ENCODE measurements at places on chromosomes 11 and 22. TPM values are rescaled to one million over a fixed set of nuclear protein-coding genes. Genes with fewer than 3 reads are reported as not detected.

DNA sequence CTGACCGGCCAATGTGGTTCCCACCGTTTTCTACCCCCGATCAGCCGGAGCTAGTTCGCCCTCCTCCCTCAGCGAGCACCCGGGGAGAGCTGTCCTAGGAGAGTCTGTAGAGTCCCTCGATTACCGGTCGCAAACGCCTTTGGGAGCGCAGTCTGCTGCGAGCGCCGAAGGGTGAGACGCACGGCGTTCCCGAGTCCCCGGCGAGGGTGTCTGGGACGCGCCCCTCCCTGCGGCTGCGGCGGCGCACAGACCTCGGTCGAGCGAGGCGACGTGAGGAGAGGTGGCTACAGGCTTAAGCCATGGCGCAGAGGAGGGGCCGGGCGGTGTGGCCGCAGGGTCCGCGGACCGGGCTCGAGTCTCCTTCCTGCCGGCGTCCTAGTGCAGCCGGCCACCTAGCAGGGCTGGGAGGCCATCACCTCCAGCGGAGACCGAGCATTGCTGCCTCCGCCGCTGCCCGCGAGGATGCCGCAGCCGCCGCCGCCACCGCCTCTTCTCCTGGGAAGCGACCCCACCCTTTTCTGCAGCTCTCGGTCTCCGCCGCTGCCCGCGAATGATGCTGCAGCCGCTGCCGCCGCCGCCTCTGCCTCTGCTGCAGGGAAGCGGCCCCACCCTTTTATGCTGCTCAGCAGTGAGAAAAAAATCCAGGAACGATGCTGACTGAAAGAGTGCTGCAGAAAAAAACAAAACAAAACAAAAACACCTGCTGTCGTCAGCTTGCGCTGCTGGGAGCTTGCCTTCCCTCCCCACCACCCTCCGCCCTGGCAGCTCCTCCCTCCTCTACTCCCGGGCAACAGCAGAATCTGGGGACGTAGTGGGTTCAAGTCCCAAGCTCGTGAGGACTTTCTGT, at the start of gene MAP6:
MAP6 (minus strand) TSS at position 588 of the 847 bp plus-strand sequence. CDS start 669 bp downstream, outside the sequence.
- DNase-seq, result no peak

DNA sequence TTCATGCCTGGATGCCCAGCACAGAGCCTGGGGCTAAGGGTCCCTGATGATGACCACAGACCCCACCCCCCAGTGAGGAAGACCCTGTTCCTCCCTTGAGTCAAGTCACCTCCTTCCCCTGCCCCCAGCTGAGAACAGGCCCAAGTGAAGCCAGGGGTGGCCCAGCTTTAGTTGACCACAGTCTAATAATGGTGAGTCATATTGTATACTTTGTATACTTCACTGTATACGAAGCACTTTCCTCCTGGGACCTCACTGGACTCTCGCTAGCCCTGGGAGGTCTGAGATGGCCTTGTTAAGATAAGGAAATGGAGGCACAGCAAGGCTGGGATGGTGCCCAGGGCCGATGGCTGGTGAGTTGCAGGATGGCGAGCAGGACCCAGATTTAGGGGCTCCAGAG, 3.7 kb upstream of the FLRT1 start:
- DNase-seq, result no peak

GRCh38 chr11:83025267-83025704, 46.4 kb downstream of the RAB30 start:
- DNase-seq, result no peak

GRCh38 chr22:49450498-49450897, 377.2 kb downstream of the BRD1 start:
- no peak for DNase-seq

GRCh38 chr11:44835296-44835695, 108.5 kb downstream of the TSPAN18 start:
- no peak for DNase-seq

- DNase-seq, result no peak
Measured at GRCh38 chr11:9569588-9570164, 3.8 kb upstream of the WEE1 start.

DNA sequence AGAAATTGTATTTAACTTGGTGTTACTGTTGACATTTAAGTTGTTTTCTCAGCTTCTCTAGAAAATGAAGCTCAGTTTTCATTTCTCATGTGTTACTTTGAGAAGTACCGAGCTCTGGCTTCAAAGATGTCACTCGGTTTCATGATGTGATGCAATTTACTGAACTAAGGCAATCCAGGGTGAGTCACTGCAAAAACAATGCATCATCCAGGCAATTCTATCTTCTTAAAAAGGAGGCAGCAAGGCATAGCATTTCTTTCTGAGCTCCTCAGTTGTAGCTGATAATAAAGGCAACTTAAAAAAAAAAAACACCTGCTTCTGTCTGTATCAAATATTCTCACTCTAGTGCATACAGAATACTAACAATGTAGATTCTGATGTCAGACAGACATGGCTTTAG, 91.1 kb upstream of the KCNA4 start:
- no peak for DNase-seq

The OR8K1 gene
- total RNA-seq, result not detected

The DUSP18 gene
- 16.5 TPM for total RNA-seq

The ZNF280B gene
- 2.5 TPM for total RNA-seq

The CTSW gene
- not detected for total RNA-seq

The TIMM10 gene
- 35.0 TPM for total RNA-seq

The VSIG10L2 gene
- not detected for total RNA-seq

The MPEG1 gene
- not detected for total RNA-seq

The SLCO2B1 gene
- total RNA-seq, result 0.97 TPM

The SLC22A6 gene
- total RNA-seq, result not detected
